ENCODE measurements at places on chromosomes 5 and 9.

DNA sequence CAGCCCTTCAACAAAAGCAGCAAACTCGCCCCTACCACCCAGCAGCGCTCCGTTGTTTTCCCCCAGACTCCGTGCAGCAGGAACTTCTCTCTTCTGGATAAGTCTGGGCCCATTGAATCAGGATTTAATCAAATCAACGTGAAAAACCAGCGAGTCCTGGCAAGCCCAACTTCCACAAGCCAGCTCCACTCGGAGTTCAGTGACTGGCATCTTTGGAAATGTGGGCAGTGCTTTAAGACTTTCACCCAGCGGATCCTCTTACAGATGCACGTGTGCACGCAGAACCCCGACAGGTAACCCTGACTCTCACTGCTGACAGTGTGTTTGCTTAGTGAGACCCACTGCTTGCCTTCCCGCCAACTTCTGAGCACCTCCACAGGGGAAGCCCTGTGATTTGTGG is 81.8 kb downstream of the PRDM6 start:
- DNase-seq = no peak

GRCh38 chr5:73823508-73823925 is 197.5 kb downstream of the ARHGEF28 start:
- no peak for DNase-seq

- DNase-seq = no peak
Observed at GRCh38 chr9:131144201-131144600, 18.8 kb downstream of the NUP214 start.

- no peak for DNase-seq
Observed at GRCh38 chr5:66897356-66897755, 299.2 kb downstream of the CD180 start.

DNA sequence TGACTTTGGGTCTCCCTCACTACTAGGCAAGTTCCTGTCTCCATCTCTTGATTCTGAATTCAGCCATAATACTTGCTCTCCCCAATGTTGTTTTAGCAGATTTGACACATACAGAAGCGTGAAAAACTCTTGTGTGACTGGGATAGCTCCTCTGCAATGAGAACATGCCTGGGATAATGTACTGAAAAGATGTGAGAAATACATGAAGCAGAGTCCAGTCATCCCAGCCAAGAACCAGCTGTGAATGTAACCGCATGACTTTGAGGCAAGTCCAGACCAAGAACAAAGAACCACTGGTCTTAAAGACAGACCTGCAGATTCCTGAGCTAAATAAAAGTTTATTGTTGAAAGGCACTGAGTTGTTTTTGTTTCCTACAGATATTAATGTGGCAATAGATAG is 135.0 kb downstream of the NMUR2 start:
- DNase-seq = no peak

- no peak for DNase-seq
Observed at GRCh38 chr9:29297592-29297991, 1724.3 kb upstream of the C9orf72 start.

GRCh38 chr5:36602704-36603321 is 3.6 kb upstream of the SLC1A3 start:
- DNase-seq = peak; percentile 4

DNA sequence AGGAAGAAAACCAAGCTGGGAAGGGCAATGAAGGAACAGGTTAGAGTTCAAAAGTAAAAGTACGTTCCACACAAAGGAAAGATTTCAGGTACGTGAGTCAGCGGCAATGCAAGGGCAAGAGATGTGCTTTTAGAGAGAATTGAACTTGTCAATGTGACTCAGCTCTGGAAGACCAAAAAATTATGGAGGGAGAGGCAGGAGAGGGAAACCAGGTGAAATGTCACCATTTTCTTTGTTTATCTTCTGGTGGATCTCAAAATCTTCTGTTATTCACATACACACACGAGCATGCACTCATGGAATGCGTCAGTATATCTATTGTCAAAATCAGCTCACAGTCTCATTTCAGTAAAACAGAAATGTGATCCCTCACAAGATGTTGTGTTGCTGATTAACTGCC is 148.8 kb upstream of the RFX3 start:
- DNase-seq = no peak

- no peak for DNase-seq
Observed at GRCh38 chr5:149671544-149671943, 58.6 kb upstream of the PPARGC1B start.

- DNase-seq = no peak
Observed at GRCh38 chr9:28032268-28032590, 458.9 kb upstream of the C9orf72 start.

GRCh38 chr9:99335280-99335679 is 113.2 kb downstream of the SEC61B start:
- DNase-seq = no peak

DNA sequence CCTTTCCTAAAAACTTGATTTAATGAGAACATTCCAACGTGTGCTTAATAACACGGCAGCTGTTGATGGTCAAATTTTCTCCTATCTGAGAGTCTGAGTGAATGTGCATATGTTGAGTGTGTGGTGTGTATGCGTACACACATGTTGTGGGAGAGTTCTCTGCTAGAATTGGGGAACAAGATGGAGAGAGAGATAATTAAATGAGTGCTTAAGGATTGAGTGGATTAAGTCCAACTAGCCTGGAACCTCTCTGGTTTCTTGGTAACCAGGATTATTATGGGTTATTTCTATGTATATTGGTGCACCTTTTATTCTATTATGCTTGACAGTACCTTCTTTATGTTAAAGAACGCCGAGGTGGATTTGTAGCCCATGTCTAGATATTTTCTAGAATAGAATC is 36.4 kb upstream of the TNFAIP8 start:
- no peak for DNase-seq

DNA sequence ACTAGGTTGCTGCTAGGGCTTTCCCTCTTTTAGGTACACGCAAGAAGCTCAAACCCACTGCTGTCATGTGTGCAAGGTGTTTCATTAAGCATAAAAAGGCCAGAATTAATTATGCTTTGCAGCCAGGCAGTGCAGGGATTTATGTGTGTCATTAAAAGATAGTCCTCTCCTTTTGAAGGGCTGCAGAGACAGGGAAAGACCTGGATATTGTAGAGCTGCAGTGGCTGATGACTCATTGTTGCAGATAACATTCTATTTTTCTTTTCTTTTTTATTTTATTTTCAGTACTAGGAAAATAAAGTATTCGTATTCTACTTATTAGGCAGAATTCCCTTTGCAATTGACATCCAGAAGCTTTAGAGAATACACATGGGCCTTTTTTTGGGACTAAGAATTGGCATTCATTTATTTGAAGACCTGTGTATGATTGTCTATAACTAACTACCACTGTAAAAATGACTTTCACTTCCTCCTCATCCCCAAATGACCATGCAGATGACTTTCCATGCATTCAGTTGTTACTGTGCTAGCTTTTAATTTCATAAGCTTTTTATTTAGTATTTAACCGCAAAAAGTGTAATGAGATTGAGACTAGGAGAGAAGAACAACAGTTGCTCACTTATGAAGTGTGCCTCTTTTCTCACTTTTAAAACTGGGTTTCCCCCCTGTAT is 113.0 kb downstream of the PAM start:
- DNase-seq = no peak

- no peak for DNase-seq
Observed at GRCh38 chr5:39099831-39100230, 25.6 kb upstream of the RICTOR start.

- DNase-seq = no peak
Observed at GRCh38 chr5:88836195-88836838, 46.7 kb downstream of the MEF2C start.

DNA sequence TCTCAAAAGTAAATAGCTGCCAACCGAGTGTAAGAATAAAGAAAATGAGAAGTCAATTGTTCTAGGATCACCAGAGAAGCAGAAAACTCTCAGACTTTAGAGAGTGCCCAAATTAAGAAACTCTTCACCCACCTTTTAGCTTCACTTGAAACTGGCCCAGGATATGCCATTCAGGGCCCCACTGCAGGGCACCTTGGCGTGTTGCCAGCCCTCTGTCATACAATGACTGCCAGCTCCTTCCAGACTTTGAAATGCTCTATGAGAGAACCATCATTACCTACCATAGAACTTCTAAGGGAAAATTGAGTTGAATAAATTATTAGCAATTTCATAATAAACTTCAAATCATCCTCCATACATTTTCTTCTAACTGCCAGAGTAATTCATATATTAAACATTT is 240.5 kb downstream of the CETN3 start:
- DNase-seq = no peak

DNA sequence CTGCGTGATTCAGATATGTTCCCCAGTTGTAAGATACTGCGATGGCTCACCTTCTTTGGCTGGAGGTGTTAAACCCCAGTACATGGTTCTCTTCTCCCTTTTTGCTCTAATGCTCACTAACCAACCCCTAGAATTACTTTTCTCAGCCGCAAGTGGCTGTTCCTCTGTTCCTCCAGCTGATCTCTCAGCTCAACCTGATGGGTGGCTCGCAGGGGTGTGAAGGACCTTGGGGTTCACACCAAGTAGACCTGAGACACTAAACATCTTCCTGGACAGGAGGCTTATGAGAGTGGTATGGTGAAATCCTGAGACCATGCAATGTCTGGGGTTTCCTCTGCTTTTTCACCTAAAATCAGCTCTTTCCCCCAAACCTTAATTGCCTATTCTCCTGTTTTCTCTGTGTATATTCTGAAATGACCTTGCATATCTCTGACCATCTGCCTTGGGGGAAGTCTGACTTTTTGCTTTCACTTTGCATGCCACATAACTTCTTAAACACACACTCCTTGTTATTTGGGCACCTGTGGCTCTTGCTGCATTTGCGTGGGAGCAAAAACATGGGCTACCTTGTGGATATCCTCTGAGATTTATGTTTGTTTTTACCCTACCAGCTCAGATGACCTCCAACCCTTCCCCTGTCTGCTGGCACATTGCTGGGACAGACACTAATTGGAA is 15.9 kb upstream of the IFNA14 start:
- DNase-seq = no peak

GRCh38 chr9:82590845-82591244 is 472.1 kb downstream of the RASEF start:
- DNase-seq = no peak

DNA sequence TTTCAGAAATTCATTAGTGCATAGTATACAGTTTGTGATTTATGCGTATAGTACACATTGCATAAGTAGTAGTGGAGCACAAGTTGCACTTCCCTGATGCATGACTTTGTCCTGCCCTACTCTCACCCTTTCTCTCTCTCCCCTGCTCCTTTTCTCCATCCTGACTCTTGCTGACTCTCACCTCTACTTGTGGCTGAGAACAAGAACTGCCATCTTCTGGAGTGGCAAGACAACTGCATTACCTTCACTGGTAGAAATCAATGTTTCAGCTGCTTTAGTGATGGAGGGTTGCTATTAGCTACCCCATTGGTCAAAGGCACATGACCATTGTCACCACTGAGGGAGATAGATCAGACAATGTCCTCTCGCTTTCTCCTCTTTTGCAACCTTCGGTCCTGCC is 26.9 kb downstream of the SPEF2 start:
- no peak for DNase-seq

- no peak for DNase-seq
Observed at GRCh38 chr5:116651653-116652052, 77.0 kb upstream of the SEMA6A start.

DNA sequence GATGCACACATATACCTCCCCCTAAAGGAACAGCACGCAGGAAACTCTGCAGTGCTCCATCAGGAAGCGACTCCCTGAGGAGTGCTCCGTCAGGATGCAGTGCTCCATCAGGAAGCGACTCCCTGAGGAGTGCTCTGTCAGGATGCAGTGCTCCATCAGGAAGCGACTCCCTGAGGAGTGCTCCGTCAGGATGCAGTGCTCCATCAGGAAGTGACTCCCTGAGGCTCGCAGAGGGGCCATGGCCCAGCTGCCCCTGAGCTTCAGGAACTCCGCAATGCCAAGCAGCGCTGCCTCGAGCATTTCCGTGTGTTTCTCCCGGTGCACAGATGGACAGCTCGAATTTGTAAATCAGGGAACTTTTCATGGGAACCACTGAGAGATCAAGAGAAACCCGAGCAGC is 88.1 kb downstream of the PAX5 start:
- no peak for DNase-seq

DNA sequence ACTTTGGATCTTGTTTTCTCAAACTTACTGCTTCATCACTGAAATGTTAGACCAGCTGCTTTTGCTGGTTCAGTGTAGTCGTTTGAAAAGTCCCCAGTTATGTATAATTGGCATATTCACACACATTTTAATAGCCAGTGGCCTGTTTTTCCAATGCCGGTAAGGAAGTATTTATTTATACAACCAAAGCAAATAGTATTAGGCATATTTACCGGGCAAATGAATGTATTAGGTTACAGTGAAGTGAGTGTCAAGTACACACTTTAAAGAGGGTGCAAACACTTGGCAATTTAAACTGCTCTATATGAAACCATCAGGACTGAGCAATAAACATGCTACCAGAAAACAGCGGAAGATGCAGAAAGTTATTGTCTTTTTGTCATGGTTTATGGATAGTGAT is 242.9 kb downstream of the MCTP1 start:
- DNase-seq = no peak

DNA sequence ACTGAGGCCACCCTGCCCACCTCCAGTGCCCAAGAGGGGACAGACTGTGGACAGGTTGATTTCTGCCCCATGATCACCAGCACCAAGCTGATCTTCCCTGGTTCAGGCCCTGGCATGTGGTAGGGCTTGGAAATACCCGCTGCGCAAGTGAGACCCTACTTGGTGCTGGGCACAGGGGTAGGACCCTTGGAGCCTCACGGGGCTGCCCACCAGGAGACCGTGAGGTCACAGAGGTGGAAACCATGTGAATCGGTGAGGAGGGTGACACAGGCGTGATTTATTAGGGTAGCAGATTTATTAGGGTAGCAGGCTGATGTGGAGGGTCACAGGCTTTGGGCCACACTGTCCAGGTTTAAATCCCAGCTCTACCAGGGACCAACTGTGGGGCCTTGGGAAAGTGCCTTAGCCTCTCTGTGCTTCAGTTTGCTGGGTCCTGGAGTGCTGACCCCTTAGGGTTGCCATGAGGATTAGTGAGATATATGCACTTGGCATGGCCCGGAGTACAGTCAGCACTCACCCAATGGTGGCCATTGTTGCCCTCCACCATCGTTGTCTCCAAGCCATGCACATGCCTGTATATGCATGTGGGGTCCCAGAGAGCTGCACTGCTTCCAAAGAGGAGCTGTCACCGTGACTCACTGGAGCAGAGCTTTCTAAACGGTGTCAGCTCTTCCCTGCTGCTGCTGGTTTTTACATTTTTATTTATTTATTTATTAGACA is 20.9 kb upstream of the DUSP1 start:
- DNase-seq = no peak

GRCh38 chr9:129752900-129753729 is at the start of gene PTGES:
TSS of gene PTGES (minus strand) at chr9:129753042. CDS start at chr9:129753012, 30 bp downstream.
- DNase-seq = peak; percentile 75

Data from CD4-positive, alpha-beta T cell treated with Interleukin-1 beta for 1 hour (primary cell).